ENCODE measurements at places on chromosomes 2 and 18.

DNA sequence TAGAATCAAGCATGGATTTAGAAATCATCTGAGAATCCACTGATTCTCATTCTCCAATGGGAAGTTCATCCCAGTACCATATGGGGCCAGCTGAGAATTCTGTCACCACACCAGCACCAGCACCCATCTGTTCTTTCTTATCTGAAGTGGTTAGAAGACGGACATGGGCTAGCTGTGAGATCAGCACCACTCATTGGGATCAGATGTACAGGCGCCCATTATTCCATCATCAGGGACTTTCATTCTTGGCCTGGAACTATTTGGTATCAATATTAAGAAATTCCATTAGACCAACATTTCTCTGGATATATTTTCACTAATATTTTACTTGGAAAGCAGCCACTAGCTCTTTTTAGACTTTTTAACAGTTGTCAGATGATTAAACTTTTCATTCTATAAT lies 185.9 kb upstream of the LINC00305 start:
- DNase-seq: peak; percentile 68

- DNase-seq: peak; percentile 43
These were observed 565.5 kb upstream of the CHAC2 start for GRCh38 chr2:53202063-53202462.

- no peak for DNase-seq
These were observed 90.7 kb upstream of the PTPRM start for GRCh38 chr18:7476386-7476785.

DNA sequence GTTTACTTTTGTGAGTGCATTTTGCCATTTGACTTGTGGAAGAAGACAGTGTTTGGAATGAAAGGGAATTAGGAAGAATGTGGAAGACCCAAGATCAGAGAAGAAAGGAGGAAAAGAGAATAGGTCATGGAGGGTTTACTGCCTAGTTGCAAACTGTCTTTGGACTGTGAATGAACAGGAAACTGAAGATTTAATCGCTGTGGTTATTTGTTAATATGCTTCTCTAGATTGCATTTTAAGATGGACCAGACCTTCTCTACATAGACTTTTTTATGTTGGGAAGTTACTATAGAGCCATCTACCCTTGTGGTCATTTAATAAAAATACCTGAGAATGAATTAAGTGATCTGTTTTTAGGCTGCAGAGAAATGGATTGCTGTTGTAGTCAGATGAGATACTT lies 6.2 kb downstream of the AGPS start:
- no peak for DNase-seq

DNA sequence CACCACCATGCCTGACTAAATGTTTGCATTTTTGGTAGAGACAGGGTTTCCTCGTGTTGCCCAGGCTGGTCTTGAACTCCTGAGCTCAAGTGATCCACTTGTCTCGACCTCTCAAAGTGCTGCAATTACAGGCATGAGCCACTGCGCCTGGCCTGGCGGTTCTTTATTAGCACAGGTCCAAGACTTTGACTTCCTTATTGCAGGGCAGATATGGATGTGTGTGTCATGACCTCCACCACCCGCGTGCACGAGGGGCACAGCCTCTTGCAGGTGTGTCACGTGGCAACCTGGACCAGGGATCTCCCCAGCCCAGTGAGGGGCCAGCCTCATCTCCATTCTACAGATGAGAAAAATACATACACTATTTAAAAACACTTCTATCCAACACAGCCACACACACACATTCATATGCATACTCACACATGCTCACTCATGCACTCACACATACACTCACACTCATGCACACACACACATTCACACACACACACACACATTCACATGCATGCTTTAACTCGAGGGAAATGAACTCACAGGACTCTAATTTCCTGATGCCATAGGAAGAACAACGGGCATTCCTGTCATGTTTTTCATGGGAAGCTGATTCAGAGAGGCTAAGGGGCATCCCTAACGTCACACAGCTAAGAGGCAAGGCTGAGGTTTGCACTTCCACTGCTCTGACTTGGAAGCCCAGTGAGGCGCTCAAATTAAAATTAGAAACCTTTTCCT lies 38.8 kb downstream of the RRM2 start:
- DNase-seq: no peak

- peak; percentile 65 for DNase-seq
These were observed 37.0 kb downstream of the MAL start for GRCh38 chr2:95062242-95063085.

- DNase-seq: peak; percentile 18
These were observed 108.8 kb downstream of the FARSB start for GRCh38 chr2:222547083-222547482.

DNA sequence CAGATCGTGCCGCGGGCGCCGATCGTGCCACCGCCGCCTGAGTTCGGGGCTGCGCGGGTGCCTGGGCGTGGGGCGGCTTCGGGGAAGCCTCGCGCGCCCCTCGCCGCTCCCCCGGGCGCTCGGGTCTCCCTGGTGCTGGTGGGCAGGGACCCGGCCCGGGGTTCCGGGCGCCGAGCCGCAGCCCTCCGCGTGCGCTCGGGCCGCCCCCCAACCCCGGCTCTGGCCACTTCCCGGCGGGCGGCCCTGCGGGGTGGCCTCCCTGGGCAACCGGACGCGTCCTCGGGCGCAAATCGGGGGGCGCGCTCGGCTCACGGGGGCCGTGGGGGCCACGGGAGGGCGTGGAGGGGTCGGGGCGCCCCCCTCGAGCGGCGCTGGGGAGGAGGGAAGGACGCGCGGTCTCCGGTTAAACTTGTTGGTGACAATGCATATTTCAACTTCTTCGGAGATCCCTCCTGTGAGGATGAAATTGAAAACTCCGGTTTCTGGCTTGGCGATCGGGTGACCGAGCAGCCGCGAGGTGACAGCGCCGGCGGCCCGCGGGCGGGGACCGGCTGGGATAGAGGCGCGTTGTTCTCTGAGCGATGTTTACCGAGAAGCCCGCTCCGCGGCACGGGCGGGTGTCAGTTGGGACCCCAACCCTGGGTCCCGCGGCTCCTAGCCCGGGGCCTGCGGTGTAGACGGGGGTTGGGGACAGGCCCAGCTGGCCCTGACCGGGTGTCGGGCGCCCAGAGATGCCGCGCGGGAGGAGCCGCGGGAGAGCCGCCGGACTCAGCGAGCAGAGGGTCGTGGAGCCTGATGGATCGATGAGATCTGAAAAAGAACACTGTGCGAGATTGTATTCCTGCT lies 676 bp downstream of the SH3BP4 start:
- DNase-seq: peak; percentile 55

- no peak for DNase-seq
These were observed 26.1 kb upstream of the PRLH start for GRCh38 chr2:237540223-237540775.

DNA sequence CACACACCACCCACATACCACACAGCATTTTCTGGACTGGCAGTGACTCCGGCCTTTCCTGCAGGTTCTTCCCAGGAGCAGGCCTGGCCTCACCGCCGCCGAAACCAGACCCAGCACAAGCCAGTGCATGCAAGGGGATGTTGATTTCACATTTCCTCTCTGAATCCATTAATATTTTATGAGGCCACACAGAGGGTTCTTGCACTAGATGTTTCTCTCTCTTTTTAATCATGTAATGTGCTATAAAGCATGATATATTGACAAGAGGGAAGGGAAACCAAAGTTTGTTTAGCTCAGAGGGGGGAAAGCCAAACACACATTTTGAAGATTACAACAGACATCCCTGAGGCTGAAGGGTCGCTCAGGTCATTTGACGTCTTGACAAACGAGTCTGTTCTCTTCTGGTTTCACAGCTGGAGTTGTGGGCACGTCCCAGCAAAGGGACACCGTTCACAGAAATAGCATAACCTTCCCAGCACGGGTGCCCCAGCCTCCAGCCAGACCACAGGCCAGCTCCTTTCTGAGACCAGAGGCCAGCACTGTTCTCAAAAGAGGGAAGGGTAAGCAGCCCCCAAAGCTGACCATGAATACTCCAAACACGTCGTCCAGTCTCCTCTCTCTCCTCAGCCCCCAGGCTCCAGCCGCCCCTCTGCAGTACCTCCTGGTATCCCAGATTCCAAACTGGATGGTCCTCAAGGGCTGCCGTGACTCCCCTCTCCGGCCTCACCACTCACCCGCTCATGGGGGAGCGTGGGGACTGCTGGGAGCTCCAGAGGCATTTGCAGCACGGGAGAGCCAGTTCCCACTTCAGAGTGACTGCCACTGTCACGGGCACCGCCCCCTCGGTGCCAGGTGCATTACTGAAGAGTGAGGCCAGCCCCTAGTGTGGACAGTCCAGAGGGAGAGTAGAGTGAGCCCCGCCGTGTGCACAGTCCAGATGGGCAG lies 340.3 kb upstream of the SALL3 start:
- peak; percentile 47 for DNase-seq

DNA sequence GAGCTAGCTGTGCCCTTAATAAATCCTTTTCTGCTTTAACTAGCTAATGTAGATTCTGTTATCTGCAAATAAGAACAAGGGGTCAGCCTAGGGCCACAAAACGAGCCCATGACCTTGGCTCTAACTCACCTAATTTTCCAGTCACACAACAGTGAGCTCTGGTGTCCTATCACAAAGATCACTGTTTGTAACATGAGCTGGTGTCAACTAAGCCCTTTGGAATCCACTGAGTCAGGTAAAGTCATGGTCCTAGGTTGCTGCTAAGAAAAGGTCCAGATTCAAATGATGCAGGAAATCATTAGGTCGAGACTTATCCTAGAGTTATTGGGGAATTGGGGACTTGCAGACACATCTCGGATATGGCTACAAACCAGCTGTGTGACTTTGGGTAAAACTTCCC lies 49.9 kb downstream of the ST8SIA5 start:
- DNase-seq: no peak

DNA sequence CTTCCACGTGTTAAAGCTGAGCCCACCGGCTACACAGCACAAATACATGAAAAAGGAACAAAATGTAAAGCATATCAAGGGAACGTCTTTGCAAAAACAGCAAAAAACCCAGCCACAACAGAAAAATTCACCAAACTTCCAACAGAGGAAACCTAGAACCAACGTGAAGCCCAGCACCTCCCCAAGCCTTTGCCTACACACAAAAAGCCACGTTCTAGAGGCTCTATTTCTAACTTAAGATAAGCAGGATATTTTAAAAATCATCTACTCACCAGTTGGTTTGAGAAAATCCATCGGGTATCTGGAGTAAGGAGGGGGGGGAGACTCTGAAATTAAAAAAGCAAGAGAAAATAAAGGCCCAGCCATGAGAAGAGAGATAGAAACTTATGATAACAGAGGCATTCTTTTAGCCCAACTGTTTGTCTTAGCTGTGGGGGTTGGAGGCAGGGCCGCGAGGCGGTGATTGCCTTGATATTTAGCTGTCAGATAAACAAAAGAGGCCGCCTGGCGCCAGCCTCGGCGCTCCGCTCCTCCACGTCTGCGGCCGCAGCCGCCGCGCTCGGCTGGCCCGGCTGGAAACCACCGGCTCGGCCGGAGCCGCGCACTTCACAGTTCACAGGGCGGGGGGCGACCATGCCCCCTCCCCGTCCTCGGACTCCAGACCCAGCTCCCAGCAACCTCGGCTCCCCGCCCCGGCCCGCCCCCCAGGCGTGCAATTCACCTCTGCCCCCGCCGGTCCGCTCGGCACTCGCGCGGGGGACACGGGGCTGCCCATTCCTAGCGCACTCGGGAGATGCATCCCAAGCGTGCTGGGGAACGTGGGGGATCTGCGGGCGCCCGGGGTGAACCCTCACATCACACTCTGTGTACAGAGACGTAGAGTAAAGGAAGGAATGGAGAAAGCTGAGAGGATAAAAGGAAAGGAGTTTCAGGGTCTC lies 2.4 kb downstream of the SMAD7 start:
- peak; percentile 66 for DNase-seq

GRCh38 chr18:70981400-70982140 lies 692.7 kb downstream of the SOCS6 start:
- DNase-seq: no peak

DNA sequence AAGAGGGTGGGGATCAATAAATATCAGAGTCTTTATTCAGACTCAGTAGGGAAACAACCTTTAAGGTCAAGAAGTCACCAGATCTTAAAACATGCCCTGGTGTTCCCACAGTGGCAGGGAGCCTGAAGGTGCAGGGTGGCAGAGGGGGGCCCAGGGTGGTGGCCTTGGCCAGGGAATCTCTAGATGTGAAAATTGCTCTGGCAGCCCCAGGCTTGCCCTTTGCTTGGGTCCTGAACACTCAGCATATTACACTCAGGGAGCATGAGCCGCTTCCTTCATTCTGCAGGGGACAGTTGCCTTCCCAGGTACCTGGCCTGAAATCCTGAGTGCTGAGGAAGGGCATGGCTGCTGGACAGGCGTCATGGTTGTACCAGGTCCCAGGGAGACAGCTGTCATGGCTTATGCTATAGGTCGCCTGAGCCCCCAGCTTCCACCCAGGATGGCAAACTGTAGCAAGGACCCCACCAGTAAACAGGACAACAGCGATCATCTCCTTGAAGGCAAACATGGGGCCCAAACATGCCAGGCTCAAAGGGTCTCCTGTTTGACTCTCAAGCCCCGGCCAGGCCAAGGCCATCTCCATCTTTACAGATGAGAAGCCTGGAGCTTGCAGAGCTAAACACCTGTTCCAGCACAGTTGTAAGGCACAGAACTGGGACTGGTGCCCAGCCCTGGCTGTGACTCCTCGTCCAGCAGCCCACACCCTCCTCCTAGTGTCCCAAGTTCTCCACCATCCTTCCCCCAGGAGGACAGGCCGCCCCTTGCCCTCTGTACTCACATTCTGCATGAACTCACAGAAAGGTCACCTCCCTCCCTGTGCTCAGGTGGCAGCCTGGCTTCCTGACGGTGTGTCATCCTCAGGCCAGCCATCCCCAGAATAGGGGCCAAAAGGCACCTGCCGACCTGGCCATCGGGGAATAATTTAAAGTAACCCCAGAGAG lies 14.6 kb downstream of the ABCG8 start:
- no peak for DNase-seq

DNA sequence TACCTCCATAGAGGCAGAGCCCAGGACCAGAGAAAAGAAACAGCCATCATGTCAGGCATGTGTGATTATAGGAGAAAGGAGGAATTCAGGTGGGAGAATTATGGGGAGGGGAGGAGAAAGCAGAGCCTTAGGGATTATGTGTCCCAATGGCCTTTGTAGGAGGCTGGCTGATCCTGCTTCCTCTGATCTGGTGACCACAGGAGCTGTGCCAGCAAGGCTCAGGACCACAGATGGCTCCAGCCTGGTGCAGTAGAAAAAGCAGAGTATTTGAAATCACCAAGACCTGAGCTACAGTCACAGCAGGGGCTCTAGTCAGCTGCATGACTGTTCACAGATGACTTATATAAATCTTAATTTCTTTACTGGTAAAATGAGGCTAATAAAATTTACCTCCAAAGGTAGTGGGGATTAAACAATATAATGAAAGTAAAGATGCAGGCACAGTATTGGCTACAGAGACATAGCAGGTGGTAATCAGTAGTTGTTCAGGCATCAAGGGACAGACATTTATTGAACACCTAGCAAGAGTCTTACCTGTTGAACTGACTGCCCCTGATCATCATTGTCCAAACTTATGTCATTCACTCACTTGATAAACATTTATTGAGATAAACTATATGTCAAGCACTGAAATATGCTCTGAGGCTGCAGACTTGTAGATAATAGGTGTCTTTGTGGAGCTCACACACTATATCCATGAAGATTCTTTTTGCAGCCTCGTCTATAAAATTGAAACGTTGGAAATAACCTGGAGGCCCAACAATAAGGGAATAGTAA lies 121.3 kb downstream of the MYCN start:
- DNase-seq: no peak

All from tongue (tissue), 3 donors.